ENCODE measurements at places on chromosomes 16 and 17. TPM values are rescaled to one million over a fixed set of nuclear protein-coding genes. Genes with fewer than 3 reads are reported as not detected.

Gene CCL16
- total RNA-seq: not detected

Gene KIF19
- 0.54 TPM for total RNA-seq

Gene SPATA32
- not detected for total RNA-seq

Gene CDH13
- 75.6 TPM for total RNA-seq

Gene EVPLL
- total RNA-seq: not detected

Gene PHOSPHO1
- total RNA-seq: 0.06 TPM

Gene XPO6
- total RNA-seq: 50.8 TPM

Gene TBC1D3I
- not detected for total RNA-seq

Gene TRAF4
- total RNA-seq: 8.7 TPM

Gene CLEC18A
- total RNA-seq: 0.24 TPM

Gene TPSG1
- not detected for total RNA-seq

Gene MLX
- 23.6 TPM for total RNA-seq

Data from cardiac ventricle fibroblast (primary cell).